ENCODE measurements at places on chromosomes 7 and 10.

DNA sequence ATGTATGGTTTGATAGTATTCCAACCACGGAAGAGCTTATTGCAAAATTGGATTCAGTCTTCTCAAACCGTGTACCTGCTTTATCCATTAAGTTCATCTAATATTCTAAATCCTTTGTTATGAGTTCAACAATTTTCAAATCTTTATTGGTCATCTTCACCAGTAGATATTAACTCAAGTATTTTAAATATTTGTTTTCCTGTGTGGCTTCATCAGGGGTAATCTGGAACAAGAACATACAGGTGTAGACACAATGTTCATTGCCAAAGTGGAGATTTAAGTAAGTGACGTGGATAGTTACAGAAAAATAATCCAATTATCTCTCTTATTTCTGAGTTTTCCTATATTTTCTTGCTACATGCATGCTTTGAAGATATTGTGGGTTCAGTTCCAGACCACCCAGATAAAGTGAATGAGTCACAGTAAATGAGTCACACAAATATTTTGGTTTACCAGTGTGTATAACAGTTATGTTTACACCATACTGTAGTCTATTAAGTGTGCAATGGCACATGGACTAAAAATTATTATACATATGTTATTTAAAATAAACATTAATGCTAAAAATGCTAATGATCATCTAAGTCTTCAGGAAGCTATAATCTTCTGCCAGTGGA lies 429.0 kb upstream of the POT1 start:
- DNase-seq: no peak

GRCh38 chr7:22686620-22687019 lies 40.4 kb upstream of the IL6 start:
- DNase-seq: no peak

- no peak for DNase-seq
These were observed 6.7 kb downstream of the TSC22D4 start for GRCh38 chr7:100472121-100472851.

GRCh38 chr10:128633864-128634540 lies 507.8 kb upstream of the MKI67 start:
- no peak for DNase-seq
